ENCODE measurements at places on chromosomes 5 and 9. TPM values are rescaled to one million over a fixed set of nuclear protein-coding genes. Genes with fewer than 3 reads are reported as not detected.
A peak's percentile ranks its signal among the peaks of the same experiment; 100 is the strongest.

DNA sequence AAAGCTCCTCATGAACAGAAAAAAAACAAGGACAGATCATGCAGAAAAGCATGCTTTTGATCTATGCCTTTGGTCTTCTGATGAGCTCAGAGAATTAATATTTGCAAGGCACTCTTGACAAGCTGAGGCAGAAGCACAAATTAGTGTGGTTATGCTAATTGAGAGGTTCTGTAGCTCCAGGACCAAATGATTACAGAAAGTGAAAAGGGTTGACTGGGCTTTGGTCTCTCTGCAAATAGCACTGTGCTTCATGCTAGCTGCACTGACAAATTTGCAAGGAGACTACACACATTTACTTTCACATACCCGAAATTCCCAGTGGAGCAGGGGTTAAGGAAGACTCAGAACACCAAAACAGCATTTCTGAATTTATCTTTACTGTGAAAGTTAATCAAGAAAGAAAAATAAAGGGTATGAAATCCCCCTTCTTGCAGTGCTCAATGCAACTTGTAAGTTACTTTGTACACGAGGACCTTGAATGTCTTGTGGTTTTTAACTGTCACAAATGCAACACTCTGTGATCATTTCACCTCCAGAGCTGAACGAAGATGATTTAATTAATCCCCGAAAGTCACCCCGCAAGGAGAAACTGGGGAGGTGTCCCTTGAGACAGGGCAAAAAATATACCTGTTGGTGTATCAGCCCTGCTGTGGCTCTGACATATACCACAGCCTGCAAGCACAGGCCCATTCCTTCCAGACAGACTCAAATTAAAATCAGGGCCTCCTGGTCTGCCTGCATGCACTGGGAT lies 11.9 kb downstream of the RAPGEF1 start:
- peak; percentile 67 for DNase-seq

Gene TNC
- 22.2 TPM for polyA plus RNA-seq

Gene SLC35D2
- 13.1 TPM for polyA plus RNA-seq

Gene GARIN3
- not detected for polyA plus RNA-seq

DNA sequence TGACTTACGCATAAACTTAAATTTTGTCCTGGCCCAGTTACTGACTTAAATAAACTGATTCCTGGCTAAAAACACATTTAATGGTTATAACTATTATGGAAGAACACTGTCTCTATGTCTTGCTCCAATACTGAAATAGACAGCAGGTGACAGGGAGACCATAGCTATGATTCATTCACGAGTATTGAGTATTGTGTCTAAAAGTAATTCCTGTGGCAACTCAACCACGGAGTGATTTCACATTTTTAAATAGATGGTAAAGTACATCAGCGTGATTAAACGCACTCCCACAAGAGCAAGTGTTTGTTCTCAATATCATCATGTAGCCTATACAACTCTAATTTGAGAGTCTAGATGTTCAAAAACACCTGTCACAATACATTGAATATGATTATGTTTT lies 35.9 kb upstream of the PCSK1 start:
- no peak for DNase-seq

- no peak for DNase-seq
Measured at GRCh38 chr5:36383942-36384341, 82.2 kb upstream of the RANBP3L start.
